ENCODE measurements at places on chromosomes 7 and 10.

DNA sequence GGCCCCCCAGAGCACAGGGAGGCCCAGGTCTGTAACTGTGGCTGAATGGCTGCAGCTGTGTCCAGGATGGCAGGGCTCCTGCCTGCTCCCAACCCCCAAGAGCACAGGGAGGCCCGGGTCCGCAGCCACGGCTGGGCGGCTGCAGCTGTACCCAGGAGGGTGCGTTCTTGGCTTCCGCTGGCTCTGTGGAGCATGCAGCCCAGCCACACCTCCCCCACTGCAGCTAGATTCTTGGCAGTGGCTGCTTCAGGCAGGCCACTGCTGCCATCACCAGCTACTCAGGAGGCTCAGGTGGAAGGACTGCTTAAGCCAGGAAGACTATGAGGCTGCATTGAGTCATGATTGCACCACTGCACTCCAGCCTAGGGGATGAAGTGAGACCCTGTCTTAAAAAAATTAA, 27.9 kb downstream of the C7orf25 start:
- no peak for DNase-seq

DNA sequence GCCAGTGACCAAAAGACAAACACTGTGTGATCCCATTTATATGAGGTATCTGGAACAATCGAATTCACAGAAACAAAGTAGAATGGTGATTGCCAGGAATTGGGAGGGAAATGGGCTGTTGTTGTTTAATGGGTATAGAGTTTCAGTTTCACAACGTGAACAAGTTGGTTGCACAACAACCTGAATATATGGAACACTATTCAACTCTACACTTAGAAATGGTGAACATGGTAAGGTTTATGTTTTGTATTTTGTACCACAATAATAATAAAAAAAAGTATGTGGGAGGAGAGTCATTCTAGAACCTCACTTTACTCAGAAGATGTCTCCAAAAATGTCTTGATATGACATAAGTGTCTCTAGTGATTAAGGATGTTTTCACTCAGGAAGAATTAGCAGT, 85.2 kb upstream of the SGCE start:
- no peak for DNase-seq

GRCh38 chr7:55132550-55132889, 113.7 kb downstream of the EGFR start:
- no peak for DNase-seq

- no peak for DNase-seq
Observed at GRCh38 chr7:127413962-127414361, 21.5 kb upstream of the ZNF800 start.

DNA sequence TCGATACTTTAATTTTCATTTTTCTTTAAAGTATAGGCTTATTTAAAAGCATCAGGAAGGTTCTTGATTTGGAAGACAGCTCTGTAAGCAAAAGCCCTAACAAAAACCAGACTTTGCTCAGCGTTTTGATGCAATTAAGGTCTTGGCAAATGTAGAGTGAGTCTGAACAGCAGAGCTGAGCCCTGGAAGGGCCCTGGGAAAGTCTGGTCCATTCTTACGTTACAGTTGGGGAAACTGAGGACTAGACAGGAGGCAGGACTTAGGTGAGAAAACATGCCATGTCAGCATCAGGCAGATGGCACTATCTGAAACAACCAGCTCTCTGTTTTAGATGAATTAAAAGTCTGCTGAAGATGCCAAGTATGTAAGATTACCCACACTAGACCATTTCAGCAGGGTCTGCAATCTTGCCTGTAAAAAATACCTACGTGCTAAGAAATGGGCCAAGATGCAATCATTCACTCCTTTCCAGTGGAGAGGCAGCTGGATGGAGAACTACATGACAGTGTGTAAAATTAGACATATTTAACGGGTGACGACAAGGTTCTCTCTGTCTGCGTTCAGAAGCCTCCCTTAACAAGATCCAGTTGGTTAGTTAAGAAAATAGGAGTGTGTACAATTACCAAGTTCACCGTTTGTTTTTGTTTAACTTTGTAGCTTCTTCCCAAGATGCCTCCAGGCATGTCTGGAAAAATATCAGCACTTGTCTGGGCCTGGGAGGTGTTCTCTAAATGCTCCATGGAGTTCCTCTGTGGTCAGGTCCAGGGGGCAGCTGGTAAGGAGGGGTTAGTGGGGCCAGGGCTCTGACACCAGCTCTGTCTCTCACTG, 502.3 kb upstream of the ZMIZ1 start:
- DNase-seq, result no peak

DNA sequence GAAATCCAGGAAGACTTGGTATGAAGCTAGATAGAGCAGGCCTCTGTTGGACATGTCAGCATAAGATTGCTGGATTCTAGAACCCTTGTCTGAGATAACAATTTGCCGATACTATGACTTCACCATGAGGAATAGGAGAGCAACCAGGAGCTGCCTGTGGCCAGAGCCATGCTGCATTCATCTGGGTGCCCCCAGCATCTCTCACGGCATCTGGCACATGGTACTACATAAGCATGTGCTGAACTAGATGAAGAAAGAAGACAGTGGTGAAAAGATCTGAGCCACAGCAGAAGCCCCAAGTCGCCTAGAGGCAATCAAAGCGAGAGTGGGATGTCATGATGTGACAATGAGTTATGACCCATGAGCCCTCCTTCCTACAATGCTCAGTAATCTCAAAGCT, 19.5 kb downstream of the GOT1 start:
- no peak for DNase-seq

- no peak for DNase-seq
Observed at GRCh38 chr7:92925876-92926696, 89.7 kb upstream of the CDK6 start.

DNA sequence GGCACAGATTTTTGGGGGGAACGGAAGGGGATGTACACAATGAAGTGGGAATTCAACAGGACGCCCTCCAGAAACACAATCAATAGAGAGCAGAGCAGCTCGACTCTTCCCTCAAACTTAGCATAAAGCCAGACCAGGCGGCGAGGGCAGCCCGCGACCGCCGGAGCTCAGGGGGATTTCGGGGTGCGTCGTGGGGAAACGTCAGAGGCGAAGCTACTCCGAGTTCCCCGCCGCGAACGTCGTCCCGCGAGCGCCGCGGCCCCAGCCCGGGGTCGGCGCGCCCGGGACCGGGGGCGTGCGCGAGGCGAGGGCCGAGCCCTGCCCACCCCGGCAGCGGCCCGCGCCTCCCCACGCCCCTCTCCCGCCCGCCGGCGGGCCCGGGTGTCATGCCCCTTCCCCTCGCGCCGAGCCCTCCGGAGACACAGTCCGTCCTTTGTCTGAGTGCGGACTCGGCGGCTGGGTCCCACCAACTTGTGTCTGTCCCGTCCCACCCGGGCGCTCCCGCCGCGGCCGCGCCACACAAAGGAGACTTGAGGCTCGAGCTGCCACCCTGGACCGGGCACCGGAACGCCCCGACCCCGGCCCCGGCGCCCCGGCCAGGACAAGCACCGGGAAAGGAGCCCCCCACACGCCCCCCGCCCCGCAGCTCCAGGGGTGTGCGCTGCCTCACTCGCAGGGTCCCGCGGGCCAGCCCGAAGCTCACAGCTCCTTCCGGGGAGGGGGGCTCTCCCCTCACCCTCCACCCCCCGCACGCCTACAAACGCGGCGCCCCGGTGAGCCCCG, 634 bp downstream of the EZH2 start:
- peak; percentile 77 for DNase-seq

- no peak for DNase-seq
Observed at GRCh38 chr10:33041783-33042437, 83.9 kb upstream of the ITGB1 start.

Data from left forelimb (tissue), 1 donor.